Stimulated activated naive B cell treated with anti-CD40 and anti-IgM and Interleukin-4, amounts not matched to agents 10 μg/mL and 1 μg/mL and 100 μg/mL, for 72 hours (primary cell): ENCODE measurements at places on chromosomes 4 and X.

- H3K4me1 ChIP-seq: no peaks in the 10 kb centered on the region
- H3K27ac ChIP-seq: no peak overlapping the region
- no peak overlapping the region for H3K4me3 ChIP-seq
- H3K27me3 ChIP-seq: no peaks in the 10 kb centered on the region
These were observed 68.1 kb upstream of the NAP1L5 start for GRCh38 chr4:88765729-88766128.

GRCh38 chrX:149491812-149492211 lies 13.3 kb downstream of the IDS start:
- DNase-seq: no peak
- peaks cover 2% of the 10 kb centered on the region for H3K4me1 ChIP-seq
- H3K4me3 ChIP-seq: no peak overlapping the region

DNA sequence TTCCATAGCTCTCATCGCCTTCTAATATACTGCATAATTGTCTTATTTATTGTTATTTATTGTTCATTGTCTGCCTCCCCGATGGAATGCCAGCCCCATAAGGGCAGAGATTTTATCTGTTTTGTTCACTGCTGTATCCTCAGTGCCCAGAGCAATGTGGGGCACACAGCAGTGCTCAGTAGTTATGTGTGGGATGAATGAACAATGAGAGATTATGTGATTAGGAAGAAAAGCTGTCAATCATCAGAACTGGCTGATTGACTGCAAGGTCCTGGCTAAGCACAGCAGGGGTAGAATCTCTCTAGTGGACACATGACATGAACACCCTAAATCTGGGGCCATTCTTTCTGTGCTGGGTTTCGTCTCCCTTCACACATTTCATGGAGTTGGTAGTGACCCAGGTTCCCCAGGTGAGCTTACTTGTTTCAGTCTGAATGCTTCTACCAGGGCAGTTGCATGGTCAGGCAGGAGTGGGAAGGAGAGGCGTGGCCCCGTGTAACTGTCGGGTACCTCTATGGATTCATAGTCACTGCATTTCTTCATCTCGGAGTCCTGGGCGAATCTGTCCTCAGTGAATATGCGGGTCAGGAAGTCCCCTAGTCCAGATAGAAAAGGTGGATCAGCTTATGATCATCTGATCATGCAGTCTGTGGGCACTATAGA lies 12.6 kb downstream of the PPEF2 start:
- H3K27ac ChIP-seq: no peak overlapping the region
- H3K36me3 ChIP-seq: no peaks in the 10 kb centered on the region
- no peak for DNase-seq
- H3K27me3 ChIP-seq: peaks cover 9% of the 10 kb centered on the region

DNA sequence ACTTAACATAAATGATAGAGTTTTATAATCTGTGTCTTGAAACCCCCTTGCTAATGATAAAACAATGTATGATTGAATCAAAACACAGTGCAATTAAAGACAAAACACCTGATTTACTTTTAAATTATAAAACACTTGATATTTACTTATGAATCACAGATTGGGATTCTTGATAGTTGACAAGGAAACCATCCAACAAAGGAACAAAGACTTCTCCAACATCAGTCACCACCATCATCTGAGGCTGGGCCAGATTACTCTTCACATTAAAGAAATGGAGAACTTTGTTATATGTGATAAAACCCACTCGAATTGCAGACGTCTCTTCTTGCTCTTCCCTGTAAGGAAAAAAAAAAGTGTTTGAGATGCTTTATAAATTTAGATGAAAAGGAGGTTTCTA lies 67.4 kb downstream of the METTL14 start:
- H3K4me1 ChIP-seq: no peaks in the 10 kb centered on the region
- no peak for DNase-seq
- H3K27me3 ChIP-seq: no peaks in the 10 kb centered on the region
- no peak overlapping the region for H3K4me3 ChIP-seq
- H3K27ac ChIP-seq: no peak overlapping the region

GRCh38 chr4:144710526-144710912 lies 64.6 kb downstream of the HHIP start:
- H3K27ac ChIP-seq: no peak overlapping the region
- no peaks in the 10 kb centered on the region for H3K27me3 ChIP-seq

DNA sequence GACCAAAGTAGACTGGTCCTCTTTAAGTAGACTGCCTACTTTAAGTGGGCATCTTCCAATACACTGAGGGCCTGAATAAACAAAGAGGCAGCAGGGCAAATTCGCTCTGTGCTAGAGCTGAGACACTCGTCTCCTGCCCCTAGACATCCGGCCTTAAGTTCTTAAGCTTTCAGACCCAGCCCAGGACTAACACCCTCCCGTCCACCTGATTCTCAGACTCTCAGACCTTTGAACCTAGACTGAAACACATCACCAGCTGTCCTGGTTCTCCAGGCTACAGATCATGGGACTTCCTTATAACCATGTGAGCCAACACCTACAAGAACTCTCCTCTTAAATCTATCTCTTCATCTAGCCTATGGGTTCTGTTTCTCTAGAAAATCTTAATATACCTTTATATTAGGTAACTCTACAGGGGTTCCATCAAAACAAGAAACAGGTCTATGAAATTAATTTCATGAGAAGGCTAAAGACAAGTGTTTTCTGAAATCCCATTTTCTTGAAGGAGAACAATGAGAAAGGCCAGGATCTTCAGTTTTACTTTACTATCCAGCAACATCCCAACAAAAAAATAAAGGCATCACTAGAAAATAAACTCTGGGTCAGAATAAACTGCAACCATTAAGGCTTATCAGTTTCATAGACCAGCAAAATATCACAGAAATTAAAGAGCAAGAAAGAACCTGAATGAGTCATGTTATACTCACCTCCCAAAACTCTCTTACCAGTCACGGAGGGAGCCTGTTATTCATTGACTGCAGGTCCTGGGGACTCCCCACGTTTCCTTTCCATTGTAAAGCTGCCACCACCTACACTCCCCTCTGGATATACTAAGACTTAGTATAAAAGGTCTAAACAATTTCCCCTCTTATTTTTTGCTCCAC lies 14.8 kb downstream of the ADGRA3 start:
- no peak for DNase-seq
- H3K36me3 ChIP-seq: no peaks in the 10 kb centered on the region
- no peaks in the 10 kb centered on the region for H3K27me3 ChIP-seq
- H3K27ac ChIP-seq: no peak overlapping the region
- no peak overlapping the region for H3K4me3 ChIP-seq

- peaks cover 2% of the 10 kb centered on the region for H3K4me1 ChIP-seq
- no peaks in the 10 kb centered on the region for H3K36me3 ChIP-seq
- no peak overlapping the region for H3K4me3 ChIP-seq
- no peak overlapping the region for H3K27ac ChIP-seq
These were observed 207.6 kb downstream of the NAF1 start for GRCh38 chr4:162959046-162959445.

DNA sequence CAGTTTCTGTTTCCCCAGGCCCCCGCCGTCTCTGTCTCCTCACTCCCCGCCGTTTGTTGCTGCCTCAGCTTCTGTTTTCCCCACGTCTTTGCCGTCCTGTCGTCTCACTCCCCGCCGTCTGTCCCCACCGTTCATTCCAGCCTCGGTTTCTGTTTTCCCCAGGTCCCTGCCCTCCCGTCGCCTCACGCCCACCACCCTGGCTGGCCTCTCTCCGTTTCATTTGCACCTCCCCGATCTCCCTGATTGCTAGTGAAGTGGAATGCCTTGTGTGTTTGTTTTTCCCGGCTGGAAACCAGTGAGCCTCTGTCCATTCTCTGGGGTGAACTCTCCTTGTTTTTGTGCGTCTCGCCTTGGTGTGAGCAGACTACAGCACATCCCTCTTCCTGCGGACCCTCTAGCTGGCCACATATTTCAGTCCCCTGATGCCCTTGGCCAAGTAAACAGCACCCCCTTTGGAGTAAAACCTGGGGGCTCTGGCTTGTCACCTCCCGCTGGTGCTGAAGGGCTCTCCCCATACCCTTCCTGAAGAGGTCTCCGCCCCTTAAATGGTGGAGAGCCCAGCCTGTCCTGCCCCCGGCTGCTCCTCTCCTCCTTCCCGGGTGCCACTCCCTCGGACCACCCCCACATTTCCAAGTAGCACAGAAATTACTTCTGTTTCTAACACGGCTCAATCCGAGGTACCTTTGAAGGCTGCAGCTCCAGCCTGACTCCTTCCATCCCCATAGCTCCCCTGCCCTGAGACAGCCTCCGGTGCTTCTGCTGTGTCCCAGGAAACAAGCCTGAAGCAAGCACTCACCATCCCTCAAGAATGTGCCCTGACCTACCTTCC lies 13.2 kb downstream of the TMEM175 start:
- H3K27ac ChIP-seq: no peak overlapping the region
- H3K27me3 ChIP-seq: no peaks in the 10 kb centered on the region
- H3K4me3 ChIP-seq: no peak overlapping the region
- H3K4me1 ChIP-seq: peaks cover 15% of the 10 kb centered on the region

- no peaks in the 10 kb centered on the region for H3K27me3 ChIP-seq
- no peaks in the 10 kb centered on the region for H3K36me3 ChIP-seq
- no peak for DNase-seq
- H3K27ac ChIP-seq: no peak overlapping the region
These were observed 572.6 kb downstream of the ZNF674 start for GRCh38 chrX:45972636-45973035.

DNA sequence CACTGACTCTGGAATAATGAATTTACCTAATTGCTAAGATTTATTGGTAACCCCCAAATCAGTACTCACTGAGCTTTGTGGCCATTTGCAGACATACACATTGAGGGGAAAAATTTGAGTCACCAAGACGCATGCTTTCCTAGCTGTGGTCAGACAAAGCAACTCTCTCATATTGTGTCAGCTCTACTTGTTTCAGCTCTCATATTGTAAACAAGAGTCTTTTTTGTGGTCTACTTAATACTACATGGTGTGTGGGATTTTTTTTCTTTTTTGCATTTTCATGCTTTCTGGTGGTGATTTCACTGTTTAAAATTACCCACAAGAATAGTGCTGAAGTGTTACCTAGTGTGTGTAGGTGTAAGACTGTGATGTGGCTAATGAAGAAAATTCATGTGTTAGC lies 428.2 kb upstream of the GALNT7 start:
- no peak overlapping the region for H3K4me3 ChIP-seq
- DNase-seq: no peak
- no peaks in the 10 kb centered on the region for H3K27me3 ChIP-seq
- H3K36me3 ChIP-seq: peaks cover 3% of the 10 kb centered on the region

GRCh38 chr4:54607067-54607466 lies 50.7 kb upstream of the KIT start:
- no peaks in the 10 kb centered on the region for H3K27me3 ChIP-seq
- no peaks in the 10 kb centered on the region for H3K36me3 ChIP-seq
- no peaks in the 10 kb centered on the region for H3K4me1 ChIP-seq
- DNase-seq: no peak
- no peak overlapping the region for H3K4me3 ChIP-seq
- no peak overlapping the region for H3K27ac ChIP-seq

- no peak overlapping the region for H3K4me3 ChIP-seq
- no peak for DNase-seq
- H3K27me3 ChIP-seq: no peaks in the 10 kb centered on the region
- no peak overlapping the region for H3K27ac ChIP-seq
- no peaks in the 10 kb centered on the region for H3K36me3 ChIP-seq
These were observed 146.6 kb downstream of the AASDH start for GRCh38 chr4:56240554-56241174.

DNA sequence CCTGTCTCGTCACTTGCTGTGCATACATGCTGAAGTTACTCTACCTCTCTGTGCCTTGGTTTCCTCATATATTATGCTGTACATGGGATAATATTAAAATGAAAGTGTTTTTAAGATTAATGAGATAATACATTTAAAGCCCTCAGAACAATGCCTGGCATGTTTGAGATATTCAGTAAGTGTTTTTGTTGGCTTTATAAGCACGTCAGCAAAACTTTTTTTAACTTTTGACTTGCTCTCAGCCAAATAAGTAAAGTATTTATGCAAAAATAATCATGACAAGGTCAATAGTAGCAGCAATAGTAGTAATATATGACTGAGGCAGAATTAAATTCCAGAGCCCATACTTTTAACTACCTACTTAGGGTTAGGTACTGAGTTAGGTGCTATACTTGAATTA lies 29.2 kb downstream of the LIMCH1 start:
- H3K4me3 ChIP-seq: no peak overlapping the region
- peaks cover 5% of the 10 kb centered on the region for H3K27me3 ChIP-seq
- no peak for DNase-seq
- no peak overlapping the region for H3K27ac ChIP-seq
- no peaks in the 10 kb centered on the region for H3K4me1 ChIP-seq

GRCh38 chrX:114797494-114797893 lies 213.6 kb downstream of the HTR2C start:
- no peak overlapping the region for H3K4me3 ChIP-seq
- no peaks in the 10 kb centered on the region for H3K27me3 ChIP-seq
- DNase-seq: no peak
- no peaks in the 10 kb centered on the region for H3K36me3 ChIP-seq
- no peak overlapping the region for H3K27ac ChIP-seq

GRCh38 chr4:7903791-7904516 lies 35.7 kb downstream of the AFAP1 start:
- DNase-seq: no peak
- H3K4me1 ChIP-seq: no peaks in the 10 kb centered on the region
- H3K27me3 ChIP-seq: peaks cover 49% of the 10 kb centered on the region
- H3K4me3 ChIP-seq: no peak overlapping the region

- H3K27me3 ChIP-seq: peaks cover 7% of the 10 kb centered on the region
- no peaks in the 10 kb centered on the region for H3K4me1 ChIP-seq
- H3K27ac ChIP-seq: no peak overlapping the region
These were observed 56.6 kb downstream of the INTS12 start for GRCh38 chr4:105651884-105652283.

DNA sequence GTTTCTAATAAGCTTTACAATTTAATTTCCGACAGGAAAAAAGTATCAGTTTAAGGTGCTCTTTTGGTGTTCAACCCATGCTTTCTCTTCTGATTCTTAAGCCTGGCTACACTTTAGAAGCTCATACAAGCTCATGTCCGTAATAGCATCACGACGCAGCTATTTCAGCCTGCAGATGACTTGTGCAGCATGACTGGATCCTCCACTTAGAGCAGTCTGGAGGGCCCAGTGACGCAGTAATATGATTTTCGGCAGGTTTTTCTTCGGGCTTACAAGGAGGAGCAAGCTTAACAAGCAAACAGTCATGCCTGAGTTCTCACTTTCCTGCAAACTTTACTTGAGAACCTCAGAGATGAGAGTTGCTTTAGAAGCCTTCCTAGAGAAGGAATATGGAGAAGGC lies 85.3 kb upstream of the MAML3 start:
- DNase-seq: no peak
- H3K36me3 ChIP-seq: no peaks in the 10 kb centered on the region
- peaks cover 62% of the 10 kb centered on the region for H3K4me1 ChIP-seq
- no peak overlapping the region for H3K27ac ChIP-seq
- H3K27me3 ChIP-seq: peaks cover 16% of the 10 kb centered on the region

GRCh38 chrX:116230130-116230898 lies 59.8 kb downstream of the AGTR2 start:
- no peak overlapping the region for H3K27ac ChIP-seq
- no peak for DNase-seq
- no peaks in the 10 kb centered on the region for H3K27me3 ChIP-seq
- H3K36me3 ChIP-seq: no peaks in the 10 kb centered on the region

- peaks cover 1% of the 10 kb centered on the region for H3K36me3 ChIP-seq
- DNase-seq: no peak
- peaks cover 5% of the 10 kb centered on the region for H3K4me1 ChIP-seq
These were observed 326.6 kb upstream of the F9 start for GRCh38 chrX:139203651-139204570.
